ENCODE measurements at places on chromosomes 13 and 19.
A peak's percentile ranks its signal among the peaks of the same experiment; 100 is the strongest.

DNA sequence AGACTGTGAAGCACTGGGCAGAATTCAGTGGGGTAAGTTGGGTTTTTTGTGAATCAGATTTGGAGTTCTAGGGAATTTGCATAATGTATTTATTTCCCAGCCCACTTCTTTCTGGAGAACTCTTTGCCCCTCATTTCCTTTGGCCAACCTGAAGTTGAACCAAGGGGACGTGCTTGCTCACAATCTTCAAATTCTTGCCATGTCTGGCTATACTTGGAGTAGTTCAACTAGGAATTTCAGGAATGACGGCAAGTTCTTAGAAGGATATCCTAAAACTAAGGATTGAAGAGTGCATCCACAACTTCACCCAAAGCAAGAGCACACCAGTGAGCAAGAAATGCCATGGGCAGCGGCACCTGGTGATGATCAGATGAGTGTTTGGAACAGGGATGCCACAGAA is 88.5 kb downstream of the TEX26 start:
- no peak for DNase-seq

- no peak for DNase-seq
Observed at GRCh38 chr13:89279374-89279773, 1608.2 kb downstream of the SLITRK5 start.

GRCh38 chr19:32067685-32068084 is 277.7 kb upstream of the ZNF507 start:
- DNase-seq, result no peak

DNA sequence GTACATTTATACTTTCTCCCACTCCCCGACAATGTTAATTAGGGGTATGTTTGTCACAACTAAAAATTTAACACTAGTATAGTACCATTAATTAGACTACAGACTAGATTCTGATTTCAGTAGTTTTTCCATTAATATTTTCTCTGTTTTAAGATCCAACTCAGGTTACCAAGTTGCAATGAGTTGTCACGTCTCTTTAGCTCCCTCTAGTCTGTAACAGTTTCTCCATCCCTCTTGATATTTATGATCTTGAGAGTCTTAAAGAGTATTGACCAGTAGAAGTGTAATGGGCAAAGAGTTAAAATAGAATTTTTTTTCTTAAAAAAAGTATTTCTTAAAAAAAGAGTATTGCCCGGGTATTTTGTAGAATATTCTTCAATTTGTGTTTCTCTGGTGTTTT is 598.1 kb downstream of the TBC1D4 start:
- DNase-seq, result no peak

DNA sequence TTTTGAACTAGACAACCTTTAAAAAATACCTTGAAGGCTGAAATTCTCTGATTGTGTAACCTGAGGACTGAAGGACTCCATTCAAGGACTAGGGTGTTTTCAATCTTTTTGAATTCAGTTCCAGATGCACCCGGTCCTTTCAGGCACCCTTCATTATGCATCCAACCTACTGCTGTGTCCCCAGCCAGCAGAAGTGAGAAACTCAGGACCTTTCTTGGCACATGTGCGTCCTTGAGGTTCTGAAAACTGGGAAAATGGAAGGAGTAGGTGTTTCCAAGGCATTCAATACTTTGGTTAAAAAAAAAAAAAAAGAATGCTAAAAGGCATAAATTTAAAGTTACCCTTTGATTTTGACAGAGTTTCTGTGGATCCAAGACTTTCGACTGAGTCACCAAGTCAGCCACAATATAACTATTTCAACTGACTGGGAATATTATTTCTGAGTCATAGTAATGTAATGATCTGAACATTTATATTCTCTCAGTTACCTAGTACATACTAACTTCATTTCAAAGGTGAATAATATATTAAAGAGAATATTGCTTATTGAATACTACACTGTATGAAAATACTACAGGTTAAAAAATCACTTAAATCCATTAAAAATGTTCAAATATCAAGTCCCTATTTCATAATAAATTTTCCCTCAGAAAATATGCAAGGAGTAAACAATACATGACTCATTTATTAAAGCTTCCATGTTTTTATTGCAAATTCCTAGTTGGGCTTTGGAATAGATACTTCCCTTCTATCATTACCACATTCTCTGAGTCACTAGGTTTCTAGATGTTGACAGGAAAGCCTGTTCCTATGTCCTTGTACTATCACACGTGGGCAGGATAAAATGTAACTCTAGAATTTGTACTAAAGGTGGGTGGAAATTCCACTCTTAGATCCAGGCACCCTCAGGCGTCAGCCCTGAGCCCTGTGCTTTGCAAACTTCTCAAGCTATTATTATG is 2.4 kb upstream of the ITGBL1 start:
- DNase-seq, result no peak

- DNase-seq, result no peak
Observed at GRCh38 chr19:51564791-51565190, 6.3 kb upstream of the ZNF175 start.

DNA sequence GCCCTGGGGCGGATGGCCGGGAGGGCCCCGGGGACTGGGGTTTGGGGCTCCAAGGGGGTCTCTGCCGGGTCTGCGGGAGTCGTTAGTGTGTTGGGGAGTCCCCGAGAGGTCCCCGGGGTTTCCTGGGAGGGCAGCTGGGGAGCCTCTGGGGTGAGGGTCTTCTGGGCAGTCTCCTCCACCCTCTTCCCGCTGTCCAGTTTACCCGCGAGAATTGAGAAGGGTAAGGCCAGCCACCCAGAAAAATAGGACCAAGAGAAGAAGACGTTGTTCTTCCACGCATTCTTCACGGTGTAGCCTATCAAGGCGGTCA is 1.0 kb upstream of the ETFB start:
- DNase-seq, result no peak

DNA sequence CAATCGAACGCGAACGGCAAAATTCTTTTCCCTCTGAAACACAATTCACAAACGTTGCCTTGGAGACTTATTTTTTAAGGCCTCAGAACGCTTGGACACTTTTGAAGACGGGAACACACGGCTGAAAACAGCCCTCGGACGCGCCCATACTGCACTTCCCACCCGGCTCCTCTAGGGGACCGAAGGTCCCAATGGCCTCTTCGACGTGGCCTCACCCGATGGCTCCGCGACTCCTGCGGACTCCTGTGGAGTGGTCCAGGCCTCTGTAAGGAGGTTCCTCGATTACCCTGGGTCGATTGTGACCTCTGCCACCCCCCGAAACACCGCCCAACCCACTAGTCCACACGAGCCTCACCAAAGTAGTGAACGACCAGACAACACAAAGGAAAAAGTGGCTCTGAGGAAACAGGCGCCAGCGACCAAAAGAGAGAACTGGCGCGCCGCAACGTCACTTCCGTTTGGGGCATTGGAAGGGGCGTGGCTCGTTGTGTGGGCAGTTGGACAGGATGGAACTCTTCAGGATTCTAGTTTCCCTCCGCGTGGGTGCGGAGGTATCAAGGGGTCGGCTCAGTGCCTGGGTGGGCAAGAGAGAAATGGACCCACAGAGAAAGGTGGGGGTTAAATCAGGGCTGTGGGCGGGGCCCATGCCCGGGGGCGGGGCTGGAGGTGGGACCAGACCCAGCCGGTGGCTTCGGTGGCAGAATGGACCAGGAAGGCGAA is at the start of gene ZNF560:
Gene ZNF560 (minus strand): TSS at position 434 of the 720 bp plus-strand sequence. CDS start 23,303 bp downstream, outside the sequence.
- no peak for DNase-seq

GRCh38 chr19:20103091-20103740 is 25.4 kb downstream of the ZNF90 start:
- no peak for DNase-seq

DNA sequence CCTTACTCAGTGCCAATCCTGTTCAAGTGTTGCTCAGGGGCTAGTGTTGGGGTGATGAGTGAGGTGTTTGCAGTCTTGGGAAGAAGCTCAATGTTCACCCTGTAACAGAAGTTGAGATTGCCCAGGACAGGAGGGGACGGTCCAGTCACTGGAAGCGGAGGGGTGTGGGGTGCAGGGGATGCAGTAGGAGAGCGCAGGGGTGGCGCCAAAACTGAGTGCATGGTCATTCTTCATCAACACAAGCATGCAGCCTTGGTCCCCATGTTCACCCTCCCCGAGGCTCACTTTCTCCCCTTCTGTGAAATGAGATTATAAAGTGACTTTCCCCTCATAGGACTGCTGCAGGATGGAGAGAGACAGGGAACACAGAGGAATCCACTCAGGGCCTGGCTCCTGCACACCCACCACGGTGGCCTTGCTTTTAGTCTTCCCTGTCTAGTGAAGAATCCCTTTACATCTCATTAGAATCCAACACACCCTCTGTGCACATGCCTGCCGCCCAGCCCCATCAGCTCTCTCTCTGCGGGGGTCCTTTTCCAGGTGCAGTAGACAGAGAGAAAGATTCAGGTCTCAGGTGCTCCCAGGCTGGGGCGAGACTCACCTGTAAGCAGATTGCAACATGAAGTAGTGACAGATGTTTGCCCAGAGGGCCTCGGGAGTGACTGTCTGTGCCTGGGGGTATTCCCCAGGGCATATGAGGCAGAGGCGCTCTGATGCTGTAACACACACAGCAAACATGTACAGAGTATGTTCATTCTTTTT is 93.2 kb downstream of the TSHZ3 start:
- DNase-seq, result no peak

GRCh38 chr13:114038900-114039299 is 65.0 kb upstream of the C13orf46 start:
- no peak for DNase-seq

- no peak for DNase-seq
Observed at GRCh38 chr13:34611671-34612070, 330.4 kb upstream of the NBEA start.

DNA sequence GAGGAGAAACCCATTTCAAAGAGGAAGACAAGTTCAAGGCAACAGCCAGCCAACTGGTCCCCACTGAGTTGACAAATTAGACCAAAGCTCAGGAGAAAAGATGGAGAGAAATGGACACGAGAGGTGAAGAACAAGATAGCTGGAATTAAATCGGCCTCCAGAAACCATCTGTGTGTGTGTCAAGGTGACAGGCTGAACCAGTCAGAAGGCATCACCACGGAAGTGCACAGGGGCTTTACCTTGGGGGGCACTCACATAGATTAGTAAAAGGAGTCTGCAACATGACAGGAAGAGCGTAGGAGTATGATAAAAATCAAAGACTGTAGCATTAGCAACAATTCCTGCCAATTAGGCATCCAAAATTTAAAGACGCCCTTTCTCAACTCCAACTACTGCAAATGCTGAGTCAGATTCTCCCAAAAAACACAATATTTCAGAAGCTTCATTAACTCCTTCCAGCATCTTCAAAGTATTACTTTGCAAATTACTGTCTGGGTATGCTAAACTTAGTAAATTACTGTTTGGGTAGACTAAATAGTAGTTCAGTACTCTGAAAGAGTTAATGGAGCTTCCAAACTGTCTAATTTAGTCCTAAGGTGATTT is 66.2 kb downstream of the FOXO1 start:
- peak; percentile 8 for DNase-seq

DNA sequence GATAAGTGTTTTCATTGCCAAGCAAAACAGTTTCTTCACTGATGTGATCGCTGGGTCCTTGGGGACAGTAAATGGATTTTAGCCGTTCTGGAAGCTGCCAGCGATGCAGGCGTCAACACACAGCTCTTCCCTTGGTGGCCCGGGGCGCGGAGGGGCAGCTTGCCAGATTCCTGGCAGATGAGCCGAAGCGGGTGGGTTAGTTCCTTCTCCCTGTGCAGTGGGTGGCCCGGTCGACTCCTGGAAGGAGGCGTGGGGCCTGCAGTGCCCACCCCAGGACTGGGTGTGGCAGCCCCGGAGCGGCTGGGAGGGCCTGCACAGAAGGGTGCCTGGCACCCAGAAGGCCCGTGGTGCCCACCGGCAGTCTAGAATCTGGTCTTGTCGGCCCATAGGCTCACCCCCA is 69.0 kb downstream of the KDM4B start:
- DNase-seq, result no peak
